Mucosa of gallbladder (tissue), 1 donor: ENCODE measurements at places on chromosomes 4 and X. TPM values are rescaled to one million over a fixed set of nuclear protein-coding genes. Genes with fewer than 3 reads are reported as not detected.

Gene UGT2B7
- 13.9 TPM for total RNA-seq

Gene IQSEC2
- total RNA-seq = 34.5 TPM

Gene DUX4
- not detected for total RNA-seq

- DNase-seq = no peak
Observed at GRCh38 chr4:114494246-114494803, 104.3 kb upstream of the UGT8 start.

- no peak for DNase-seq
Observed at GRCh38 chr4:139884438-139884837, 218.8 kb downstream of the MGST2 start.

DNA sequence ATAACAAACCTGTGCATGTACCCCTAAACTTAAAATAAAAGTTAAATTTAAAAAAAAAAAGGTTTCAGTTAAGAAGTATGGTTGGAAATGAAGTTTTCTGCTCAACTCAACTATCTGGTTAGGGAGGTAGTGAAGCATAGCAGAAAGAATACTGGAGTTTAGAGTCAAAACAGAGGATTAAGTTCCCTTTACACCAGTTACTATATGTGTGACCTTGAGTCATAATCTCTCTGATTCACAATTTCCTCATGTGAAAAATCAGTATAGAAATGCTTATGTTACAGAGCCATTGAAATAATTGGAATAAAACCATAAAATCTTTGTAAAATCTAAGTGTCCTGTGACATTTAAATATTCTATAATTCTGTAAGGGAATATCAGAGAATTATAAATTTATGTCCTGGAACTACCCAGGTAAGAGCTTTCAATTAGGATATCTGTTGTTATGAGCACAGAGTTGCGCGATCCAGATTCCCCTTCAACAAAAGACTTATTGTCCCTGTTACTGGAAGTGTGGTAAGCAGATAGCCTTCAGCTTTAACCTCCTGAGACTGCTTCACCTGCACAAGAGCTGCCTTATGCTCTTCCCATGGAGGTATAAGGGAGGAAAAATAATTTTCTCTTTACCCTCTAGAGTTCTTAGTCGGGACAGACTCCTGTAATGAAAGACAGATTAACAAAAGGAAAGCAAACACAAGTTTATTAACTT lies 203.8 kb upstream of the NRK start:
- DNase-seq = no peak

DNA sequence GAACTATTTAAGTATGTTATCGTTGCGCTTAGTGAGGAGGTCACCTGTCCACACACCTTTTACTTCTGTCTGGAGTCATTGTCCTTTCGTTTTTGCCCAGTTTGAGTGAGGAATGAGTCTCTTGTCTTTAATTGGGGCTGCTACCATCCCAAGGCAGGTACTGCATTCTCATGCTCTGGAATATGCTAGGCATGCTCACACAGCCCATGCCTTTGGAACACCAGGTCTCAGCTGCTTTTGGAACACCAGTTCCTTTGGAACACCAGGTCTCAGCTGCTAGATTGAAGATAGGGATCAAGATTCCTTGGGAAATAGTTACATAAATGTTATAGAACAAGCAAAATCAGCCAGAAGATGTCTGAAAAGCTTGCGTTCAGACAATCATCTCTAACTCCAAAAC lies 73.1 kb downstream of the AREG start:
- DNase-seq = no peak

DNA sequence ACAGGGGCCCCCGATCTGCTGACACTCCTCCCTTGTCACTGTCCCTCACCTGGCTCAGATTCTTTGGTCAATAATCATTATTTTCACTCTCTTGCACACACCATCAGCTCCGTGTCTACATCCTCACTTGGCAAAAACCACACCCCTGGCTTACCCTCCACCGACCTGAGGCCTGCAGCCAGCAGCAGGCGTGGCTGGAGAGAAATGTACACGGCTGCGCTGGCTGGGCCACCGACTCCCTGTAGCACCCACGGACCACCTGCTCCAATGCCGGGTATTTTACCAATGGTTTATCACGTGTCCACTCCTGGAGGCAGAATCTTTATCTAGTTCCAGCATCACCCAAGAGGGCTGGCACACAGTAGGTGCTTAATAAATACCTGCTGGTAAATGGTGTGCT lies 98.4 kb downstream of the WFS1 start:
- no peak for DNase-seq

- no peak for DNase-seq
Observed at GRCh38 chr4:25403699-25404098, 26.6 kb downstream of the ANAPC4 start.

- no peak for DNase-seq
Observed at GRCh38 chrX:71514367-71515037, 18.4 kb upstream of the OGT start.

Gene LRCH2
- total RNA-seq = 3.9 TPM
